ENCODE measurements at places on chromosomes 7 and 10.

GRCh38 chr7:95608359-95609173 is 12.2 kb upstream of the PDK4 start:
- DNase-seq, result no peak

- DNase-seq, result no peak
Observed at GRCh38 chr10:101611096-101611905, 23.2 kb downstream of the DPCD start.

DNA sequence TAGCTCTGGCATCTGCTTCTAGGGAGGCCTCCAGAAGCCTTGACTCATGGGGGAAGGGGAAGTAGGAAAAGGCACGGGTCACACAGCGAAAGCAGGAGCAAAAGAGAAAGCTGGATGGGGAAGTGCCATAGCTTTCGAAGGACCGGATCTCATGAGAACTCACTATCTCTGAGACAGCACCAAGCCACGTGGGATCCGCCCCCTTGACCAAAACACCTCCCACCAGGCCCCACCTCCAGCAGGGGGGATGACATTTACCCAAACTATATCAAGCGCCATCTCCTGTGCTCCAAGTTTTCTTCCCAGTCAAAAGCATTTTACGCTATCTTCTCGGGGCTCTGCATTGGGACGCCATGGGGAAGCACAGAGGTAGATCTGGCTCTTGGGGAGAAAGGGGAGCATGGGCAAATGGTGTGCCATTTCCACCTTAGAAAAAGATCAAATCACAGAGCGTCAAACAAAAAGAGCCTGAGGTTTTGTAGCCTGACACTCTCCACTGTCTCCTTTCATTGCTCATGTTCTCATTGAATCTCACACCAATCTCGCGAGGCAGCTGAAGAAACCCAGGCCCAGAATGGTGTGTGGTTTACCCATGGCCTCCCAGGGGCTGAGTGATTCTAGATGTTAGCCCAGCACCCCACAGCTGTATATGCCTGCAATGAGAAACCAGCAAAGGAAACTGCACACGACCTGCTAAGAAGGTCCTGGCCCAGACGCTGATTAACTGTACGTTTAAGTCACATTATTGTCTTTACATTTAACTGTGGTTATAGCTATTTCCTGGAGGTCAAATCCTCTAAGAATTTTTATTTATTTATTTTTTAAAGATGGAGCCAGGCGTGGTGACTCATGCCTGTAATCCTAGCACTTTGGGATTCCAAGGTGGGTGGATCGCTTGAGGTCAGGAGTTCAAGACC is 8.1 kb upstream of the OLAH start:
- no peak for DNase-seq

GRCh38 chr7:85023066-85023712 is 163.7 kb downstream of the SEMA3D start:
- DNase-seq, result no peak

- no peak for DNase-seq
Observed at GRCh38 chr7:107971613-107972012, 31.3 kb downstream of the LAMB1 start.

DNA sequence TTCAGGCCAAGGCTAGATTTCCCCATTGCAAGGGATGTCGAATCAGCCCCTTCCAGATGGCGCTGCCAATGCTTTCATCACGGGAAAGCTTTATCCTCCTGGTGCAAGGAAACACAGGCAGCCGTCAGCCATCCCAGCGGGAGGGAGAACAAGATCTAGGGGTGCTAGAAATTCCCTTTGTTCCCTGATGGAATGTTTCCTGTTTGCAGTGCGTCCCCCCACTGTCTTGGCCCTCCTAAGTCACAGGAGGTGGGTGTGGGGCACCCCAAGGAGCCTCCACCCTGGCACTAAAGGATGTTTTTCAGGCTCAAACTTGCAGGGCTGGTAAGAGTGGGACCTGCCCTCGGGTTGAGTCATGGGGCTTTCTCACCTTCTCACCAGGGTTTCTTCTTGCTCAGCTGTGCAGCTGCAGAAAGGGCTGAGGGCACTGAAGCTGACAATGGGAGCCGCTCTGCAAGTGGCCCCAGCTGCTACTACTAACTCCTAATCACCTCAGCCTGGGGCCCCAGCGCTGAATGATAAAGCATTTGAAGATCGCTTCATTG is 103.6 kb downstream of the PRPF18 start:
- no peak for DNase-seq

GRCh38 chr7:136555933-136556332 is 312.5 kb upstream of the CHRM2 start:
- DNase-seq, result no peak

- DNase-seq, result no peak
Observed at GRCh38 chr7:82444220-82444909, 788 bp upstream of the CACNA2D1 start.

DNA sequence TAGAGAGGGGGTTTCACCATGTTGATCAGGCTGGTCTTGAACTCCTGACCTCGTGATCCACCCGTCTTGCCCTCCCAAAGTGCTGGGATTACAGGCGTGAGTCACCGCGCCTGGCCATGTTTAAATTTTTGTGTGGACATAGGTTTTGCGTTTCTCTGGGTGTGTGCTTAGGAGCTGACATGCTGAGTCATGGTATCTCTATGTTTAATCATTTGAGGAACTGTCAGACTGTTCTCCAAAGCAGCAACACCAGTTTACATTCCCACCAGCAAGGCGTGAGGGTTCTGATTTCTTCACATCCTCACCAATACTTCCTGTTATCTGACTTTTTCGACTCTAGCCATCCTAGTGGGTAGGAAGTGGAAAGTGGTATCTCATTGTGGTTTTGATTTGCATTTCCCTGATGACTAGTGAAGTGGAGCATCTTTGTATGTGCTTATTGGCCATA is 153.7 kb downstream of the DNAJB6 start:
- DNase-seq, result no peak

DNA sequence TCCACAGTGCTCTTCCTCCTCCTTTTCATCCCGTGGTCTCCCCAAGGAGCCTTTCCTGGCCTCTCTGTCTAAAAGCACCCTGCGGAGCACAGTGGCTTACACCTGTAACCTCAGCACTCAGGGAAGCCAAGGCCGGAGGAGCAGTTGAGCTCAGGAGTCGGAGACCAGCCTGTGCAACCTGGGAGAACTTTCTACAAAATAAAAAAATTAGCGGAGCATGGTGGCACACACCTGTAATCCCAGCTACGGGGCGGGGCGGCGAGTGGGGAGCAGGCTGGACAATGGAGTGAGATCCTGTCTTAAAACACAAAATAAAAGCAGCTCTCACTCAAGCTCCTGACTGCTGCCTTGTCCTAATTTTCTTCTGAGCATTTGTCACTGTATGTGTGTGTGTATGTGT is 1.4 kb upstream of the COBL start:
- DNase-seq, result no peak

GRCh38 chr7:100346921-100347320 is 11.0 kb upstream of the PILRB start:
- no peak for DNase-seq

DNA sequence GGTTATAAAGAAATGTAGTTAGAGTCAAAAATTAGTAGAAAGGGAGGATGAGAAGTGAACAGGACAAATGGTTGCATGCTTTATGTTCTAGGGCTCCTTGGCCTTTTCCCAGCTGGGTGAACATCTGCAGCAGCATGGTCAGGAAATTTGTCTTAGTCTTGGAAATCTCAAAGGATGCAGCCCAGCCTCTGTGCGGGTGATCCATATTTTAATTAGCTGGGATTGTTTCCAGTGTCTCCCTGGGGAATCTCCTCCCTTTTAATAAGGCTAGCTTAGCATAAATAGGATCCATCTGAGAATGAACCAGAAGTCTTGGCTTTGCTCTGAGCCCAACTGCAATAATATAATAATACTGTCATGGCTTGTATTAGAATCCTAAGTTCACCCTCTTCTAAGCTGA is 198.3 kb downstream of the PRKG1 start:
- DNase-seq, result no peak

GRCh38 chr7:66974986-66975590 is 20.3 kb downstream of the SBDS start:
- DNase-seq, result no peak

DNA sequence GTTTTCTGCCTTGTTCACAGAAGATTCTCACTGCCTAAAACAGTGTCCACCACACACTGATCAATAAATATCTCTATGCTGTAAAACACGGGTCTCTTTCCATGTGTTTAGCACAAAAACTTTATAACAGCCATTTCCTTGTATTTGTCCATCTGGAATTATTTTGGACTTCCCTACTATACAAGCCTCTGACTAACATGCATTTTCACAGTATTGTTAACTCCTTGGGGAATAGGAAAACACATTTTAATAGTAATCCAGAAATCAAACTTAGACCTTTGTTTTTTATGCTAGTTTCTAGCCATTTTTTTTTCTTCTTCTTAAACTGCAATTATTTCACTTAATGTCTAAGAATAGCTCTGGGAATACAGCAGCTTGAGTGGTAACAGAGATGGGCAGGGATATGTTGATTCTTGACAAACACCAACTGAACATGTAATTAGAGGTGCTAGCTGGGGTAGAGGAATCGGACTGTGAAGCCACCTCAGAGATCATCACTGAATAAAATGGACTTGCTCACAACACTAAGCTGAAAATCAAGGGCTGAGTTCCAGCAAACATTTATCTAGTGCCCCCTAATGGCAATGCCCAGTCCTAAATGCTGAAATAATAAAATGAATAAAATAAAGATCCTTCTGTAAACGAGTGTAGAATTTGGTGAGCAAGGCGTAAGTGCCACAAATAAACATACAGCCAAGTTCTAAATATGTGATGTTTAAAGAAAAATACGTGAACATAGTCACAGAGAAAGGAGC is 593.1 kb downstream of the SORCS1 start:
- DNase-seq, result no peak

DNA sequence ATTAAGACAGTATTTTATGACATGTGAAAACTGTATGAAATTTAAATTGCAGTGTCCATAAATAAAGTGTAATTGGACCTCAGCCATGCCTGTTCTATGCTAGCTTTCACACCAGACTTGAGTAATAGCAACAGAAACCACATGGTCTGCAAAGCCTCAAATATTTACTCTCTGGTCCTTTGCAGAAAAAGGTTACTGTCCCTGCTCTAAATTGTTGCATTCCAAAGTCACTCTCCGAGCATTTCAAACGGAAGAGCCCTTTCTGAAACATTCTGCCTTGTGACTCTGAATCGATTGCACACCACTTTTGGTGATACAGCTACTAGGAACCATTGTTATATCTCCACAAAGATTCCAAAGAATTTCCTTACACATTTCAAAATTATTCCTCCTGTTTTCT is 81.0 kb upstream of the STK17A start:
- DNase-seq, result no peak

DNA sequence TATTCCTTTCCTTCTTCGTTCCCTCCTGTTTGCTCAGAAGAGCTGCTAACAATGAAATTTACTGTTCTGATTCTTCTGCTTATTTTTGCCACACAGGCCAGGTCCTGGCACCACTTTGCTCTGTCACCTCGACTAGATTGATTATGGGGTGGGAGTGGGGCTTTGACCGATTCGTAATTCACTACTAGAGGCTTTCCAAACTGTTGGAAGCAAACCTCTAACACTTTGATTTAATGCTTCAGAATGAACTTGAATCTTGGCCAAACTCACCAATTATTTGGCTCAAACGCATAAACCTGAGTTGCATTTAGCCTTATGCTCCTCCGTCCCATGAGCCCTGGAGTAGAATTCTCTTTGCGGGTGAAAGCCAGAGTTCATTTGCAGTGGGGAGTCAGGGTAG is 476.2 kb upstream of the FZD8 start:
- DNase-seq, result no peak

- DNase-seq, result no peak
Observed at GRCh38 chr10:22823109-22823508, 104.7 kb upstream of the ARMC3 start.

DNA sequence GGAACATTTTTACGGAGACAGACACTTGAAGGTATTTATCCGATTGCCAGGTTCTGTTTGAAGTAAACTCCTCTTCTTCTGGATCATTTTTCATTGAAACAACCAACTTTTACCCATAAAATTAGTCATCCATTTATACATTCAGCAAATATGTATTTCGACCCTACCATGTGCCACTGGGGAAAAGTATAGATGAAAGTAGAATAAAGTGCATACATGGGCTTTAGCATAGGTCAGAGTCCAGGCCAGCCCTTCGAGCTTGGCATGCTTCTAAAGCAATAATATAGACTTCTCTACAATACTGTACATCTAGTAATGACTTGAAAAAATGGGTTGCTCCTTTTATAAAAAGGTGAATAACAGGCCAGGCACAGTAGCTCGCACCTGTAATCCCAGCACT is 10.1 kb downstream of the SLC25A16 start:
- no peak for DNase-seq

DNA sequence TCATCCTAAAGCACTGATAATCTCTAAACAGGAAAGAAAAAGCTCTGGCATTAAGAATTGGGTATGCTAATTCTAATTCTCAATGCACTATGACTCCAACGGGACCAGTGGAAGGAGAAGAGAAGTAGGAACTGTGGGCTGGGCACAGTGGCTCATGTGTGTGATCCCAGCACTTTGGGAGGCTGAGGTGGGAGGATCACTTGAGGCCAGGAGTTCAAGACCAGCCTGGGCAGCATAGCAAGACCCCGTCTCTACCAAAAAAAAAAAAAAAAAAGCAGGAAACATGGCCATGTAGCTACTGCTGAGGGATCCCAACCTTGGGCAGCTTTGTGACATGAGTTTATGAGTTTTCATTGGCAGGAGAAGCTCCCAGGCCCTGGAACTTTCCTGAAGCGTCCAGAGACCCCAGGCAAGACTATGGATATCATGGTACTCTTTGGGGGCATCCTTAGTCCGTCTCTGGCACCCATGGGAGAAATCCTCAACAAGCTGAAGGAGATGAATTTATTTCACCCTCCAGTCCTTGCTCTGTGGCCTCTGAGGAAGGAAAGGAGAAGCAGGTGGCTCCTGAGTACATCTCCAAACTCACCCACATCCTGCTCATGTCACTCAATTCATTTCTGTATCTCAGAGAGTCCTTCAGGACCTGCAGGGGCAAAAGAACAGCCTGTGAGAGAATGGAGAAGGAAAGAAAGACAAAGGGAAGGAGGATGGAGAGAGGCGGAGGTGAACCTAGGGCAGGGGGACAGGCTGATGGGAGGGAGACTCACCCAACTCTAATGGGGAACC is 99.5 kb downstream of the SPDYE5 start:
- DNase-seq, result no peak

DNA sequence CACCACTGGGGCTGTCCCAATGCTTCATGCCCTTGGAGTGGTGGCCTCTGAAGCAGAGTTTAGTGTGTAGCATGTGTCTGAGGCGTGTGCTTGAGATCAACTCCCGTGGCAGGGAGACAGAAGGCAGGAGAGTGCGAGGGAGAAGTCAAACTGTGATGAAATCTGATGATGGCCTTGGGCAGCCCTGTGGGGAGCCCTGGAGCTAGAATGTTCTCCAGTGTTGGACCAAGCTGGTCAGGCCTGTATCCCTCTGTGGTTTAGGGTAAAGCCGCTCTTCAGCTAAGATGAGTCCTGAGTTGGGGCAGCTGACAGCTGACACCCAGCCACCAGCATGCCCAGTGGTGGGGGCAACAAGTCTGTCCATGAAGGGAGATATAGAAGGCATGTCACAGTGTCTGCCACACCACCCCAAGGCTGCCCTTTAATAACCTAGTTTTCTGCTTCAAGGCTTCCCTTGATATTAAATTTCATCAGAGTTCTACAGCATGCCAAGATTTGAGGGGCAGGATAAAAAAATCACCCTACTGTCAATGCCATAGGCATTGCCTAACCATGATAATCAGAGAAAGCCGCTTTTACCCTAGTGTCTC is 170.5 kb upstream of the SVIL start:
- no peak for DNase-seq
